ENCODE measurements at places on chromosomes 6 and 20.

DNA sequence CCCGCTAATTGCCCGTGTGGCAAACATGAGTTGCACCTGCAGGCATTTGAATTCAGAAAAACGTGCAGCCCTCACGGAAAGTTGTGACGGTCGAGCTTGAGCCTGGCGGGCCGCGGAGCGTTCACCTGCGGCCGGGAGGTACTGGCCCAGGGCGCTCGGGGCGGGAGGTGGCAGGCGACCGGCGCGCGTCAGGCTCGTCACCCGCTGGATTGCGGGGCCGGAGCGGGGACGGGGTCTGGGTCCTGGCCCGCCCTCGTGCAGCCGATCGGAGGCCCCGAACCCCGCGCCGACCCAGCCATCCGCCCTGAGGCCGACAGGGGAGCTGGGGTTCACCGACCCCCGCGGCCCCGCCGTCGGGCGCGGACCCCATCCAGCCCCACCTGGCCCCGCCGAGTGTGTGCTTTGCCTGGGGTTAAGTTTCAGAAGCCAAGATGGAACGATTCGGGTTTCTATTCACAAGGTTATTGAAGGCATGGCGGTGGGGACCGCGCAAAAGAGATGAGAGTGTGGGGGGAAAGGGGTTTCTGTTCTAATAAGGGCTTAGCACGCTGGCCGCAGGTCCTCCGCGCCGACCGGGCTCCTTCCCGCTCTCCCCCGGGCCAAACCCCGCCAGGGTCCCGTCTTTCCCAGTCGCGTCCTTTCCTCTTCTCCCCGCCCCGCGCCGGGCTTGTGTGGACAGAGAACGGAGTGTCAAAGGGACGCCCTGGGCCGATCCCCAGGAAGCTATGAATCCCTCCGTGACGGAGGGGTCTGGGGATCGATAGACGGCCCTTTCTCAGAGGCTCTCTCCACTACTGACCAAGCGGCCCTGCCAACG is 1.6 kb upstream of the HEY2 start:
- no peak for DNase-seq

DNA sequence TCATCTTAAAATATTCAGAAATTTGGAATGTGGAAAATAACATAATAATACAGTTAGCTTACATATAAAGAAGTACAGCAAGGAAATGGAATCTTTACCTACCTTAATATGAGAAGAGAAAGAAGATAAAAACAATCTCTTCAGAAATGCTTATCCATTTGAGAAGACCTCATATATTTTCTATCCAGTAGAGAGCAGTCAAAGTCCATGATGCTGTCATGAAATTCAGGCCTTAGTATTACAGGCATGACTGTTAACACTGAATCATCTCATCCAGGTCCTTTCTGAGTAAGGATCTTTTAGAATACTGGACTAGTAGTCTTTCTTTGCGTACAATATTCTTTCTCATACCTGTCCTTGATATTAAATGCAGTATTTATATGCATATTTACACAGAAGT is 713.4 kb downstream of the CD109 start:
- peak; percentile 68 for DNase-seq

- DNase-seq = no peak
Measured at GRCh38 chr6:144476286-144476685, 191.2 kb downstream of the UTRN start.

DNA sequence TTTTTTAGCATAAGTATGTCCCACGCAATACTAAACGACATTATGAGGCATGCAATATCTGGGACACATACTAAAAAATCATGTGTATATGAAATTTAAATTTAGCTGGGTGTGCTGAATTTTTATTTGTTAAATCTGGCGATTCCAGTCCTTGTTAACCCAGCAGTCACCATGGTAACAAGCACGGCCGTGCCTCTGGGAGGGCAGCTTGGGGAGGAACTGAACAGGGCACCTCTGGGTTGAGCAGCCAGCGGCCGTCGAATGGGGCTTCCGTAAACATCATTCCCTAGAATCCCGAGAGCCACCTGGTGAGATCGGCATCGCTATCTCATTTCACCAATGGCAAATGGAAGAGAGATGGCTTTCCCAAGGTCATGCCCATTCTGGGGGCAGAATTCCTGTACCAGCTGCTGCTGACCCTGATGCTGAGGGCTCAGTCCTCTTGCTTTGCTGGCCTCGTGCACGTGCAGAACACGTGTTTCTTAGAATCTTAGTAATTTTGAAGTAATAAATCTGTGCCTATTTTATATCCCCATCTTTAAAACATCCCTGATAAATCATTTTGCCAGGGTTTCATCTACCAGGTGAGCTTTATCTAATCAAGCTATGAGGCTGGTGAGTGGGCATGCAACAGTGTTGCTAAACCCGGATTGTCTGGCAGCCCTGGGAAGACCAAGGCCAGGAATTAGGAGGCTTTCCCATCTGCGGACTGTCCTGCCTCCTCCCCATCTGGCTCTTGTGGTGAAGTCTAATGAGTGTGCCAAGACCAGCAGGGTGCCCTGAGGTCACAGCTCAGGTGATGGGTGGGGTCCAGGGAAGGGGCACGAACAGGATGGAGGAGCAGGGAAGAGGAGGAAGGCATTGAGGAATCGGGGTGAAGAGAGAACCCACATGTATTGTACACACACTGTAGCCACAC is 85.1 kb downstream of the AGPAT4 start:
- DNase-seq = no peak

DNA sequence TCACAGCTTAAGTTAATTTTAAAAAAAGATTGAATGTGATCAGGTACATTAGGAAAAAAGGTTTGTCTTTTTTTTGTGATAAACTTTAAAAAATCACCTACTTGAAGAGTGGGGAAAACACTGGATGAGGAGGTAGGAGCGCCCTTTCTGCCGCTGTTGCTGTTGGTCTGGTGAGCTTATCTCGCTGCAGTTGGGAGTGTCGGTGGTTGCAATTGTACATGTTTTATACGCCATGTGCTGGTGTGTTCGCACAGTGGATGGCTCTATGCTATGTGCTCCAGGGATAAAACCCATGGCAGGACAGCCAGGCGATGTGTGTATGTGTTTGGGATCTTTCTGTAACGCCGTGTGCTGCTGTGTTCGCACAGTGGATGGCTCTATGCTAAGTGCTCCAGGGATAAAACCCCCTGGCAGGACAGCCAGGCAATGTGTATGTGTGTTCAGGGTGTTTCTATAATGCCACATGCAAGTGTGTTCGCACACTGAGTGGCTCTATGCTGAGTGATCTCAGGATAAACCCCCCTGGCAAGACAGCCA is 1.7 kb downstream of the SLC22A3 start:
- DNase-seq = no peak

- no peak for DNase-seq
Measured at GRCh38 chr6:32461493-32461892, 21.8 kb downstream of the HLA-DRA start.

- DNase-seq = no peak
Measured at GRCh38 chr6:147222160-147222838, 18.1 kb downstream of the STXBP5 start.

GRCh38 chr6:111689946-111690345 is 84.3 kb upstream of the TRAF3IP2 start:
- no peak for DNase-seq

DNA sequence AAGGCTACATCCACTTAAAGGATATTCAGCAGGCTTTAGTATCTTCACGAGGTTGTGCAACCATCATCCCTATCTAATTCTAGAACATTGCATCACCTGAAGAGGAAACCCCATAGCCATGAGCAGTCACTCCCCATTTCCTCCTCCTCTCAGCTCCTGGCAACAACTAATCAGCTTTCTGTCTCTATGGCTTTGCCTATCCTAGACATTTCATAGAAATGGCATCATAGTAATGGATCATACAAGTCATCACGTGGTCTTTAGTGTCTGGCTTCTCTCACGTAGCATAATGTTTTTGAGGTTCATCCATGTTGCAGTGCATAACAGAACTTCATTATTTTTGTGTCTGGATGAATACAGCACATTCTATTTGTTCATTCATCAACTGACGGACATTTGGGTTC is 20.5 kb downstream of the SNAI1 start:
- DNase-seq = peak; percentile 87

DNA sequence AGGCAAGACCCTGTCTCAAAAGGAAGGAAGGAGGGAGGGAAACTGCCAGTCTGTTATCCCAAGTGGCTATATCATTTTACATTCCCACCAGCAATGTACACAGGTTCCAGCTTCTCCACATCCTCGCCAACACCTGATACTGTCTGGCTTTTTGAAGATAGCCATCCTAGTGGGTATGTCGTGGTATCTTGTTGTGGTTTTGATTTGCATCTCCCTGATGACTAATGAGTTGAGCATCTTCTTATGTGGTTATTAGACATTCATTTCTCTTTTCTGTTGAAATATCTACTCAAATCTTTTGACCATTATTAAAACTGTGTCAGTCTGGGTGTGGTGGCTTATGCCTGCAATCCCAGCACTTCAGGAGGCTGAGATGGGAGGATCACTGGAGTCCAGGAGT is 47.9 kb upstream of the ARID1B start:
- DNase-seq = peak; percentile 31

Measured in fibroblast of skin of left quadriceps (primary cell).